ENCODE measurements at places on chromosomes 2 and 18.

DNA sequence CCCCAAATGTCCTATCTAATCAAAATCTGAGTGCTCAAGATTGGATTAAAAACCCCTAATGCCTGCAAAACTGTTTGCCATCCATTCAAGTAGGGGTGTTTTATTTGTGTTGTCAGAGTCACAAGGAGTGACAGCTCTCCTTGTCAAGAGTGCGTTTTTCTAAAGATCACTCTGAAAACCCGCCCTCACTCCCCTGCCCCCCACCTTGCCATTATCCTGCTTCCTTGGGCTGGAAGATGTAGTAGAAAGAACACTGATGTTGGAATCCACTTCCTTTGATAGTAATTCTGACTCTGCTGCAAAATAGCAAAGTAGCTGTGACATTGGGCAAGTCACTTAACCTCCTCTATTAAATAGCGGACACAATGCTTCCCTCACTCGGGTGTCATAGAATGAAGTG, 155.6 kb downstream of the TSN start:
- no peak for DNase-seq

GRCh38 chr18:10524507-10525370, 1.1 kb upstream of the NAPG start:
- DNase-seq, result peak; percentile 65

DNA sequence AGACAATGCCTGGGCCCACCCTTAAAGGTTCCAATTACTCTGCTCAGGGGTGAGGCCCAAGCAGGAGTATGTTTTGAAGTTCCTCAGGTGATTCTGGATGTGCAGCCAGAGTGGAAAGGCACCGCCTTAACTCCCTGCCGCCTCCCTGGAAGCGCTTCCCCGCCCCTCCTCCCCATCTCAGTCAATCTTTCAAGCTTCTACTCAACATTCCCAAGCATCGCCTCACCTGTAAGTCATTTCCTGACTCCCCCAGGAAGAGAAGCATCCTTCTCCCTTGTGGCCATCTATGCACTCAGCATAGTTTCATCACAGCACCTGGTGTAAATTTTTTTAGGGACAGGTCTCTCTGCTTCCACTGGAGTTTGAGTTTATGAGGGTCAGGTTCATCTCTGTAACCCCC, 67.5 kb downstream of the MYL12B start:
- DNase-seq, result peak; percentile 39

DNA sequence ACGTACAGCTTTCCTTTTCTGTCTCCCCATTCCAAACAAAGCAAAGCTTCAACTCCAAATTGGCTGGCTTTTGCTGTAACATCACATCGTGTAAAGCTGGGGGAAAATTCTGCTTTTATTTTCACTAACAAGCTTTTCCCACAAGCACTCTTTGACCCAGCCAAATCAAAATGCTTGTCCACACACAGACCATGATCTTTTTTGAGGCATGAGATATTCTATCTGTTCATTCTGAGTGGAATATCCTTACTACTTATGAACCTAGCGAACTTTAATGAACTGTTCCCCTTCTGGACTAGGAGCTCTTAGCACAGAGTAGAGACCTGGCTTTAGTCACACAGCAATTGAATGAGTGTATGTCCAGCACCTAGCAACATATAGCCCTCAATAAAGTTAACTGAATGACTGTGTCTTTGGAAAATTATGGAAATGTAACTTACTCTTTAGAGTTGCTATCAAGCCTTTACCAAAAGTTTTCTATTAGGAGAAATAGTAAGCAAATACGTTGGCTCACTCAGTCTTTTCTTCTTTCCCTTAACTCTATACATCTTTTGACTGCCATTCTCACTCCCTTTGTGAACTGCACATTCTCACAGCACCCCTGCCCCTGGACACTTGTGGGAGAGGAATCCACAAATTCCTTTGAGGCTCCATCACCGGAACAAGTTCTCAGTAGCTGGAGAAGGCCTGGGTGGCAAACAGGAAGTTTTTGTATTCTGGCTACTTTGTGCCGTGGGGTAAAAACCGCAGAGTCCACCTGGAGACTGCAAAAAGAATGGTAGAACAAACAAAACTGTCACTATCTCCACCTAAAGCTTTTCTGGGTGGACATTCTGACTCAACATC, 1.3 kb upstream of the UBE2E3 start:
- peak; percentile 80 for DNase-seq

DNA sequence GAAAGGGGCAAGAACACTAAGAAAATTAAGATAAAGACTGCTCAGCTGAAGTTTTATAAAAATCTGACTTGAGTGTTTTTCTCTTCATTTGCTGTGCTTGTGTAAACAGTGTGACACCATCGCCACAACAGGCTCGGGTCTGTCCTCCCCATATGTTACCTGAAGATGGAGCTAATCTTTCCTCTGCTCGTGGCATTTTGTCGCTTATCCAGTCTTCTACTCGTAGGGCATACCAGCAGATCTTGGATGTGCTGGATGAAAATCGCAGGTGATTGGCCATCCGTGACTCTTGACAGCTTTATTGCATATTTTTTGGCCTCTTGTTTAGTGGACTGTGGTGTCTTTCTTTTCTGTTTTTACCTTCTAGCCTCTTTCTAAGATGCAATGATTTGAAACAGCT, 22.1 kb downstream of the MFF start:
- DNase-seq, result no peak

DNA sequence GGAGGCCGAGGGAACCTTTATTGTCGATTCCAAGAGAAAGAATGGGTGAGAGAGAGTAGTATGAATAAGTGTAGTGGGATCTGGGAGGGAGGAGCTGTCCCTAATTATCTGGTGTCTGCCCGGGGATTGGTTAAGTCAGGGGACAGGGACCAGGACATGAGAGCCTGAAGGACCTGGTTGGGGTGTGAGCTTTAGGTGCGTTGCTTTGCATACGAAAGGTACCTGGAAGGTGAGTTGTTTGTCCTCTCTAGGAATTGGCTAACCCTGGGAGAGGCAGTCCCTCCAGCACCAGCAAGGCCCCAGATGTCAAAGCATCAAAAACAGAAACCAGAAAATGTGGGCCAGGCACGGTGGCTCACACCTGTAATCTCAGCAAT, 48.1 kb upstream of the RPL31 start:
- no peak for DNase-seq

GRCh38 chr18:1619507-1619906, 714.8 kb downstream of the ADCYAP1 start:
- DNase-seq, result no peak

DNA sequence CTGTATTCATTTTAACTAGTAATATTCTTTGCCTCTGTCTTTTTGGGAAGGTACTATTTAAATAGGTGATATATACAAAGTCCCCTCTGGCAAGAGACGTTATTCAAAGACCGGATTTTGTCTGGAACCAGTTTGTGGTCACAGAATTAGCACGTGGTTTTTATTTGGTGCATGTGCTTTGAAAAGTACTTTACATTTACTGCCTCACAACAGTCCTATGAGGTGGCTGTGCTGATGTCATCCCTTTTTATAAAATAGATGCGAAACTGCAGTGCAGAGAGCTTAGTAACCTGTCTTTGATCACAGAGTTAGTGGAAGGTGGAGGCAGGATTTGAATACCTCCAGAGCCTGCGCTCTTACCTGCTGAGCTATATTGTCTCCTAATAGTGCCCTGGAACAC, 4.0 kb downstream of the LPIN1 start:
- DNase-seq, result peak; percentile 35

DNA sequence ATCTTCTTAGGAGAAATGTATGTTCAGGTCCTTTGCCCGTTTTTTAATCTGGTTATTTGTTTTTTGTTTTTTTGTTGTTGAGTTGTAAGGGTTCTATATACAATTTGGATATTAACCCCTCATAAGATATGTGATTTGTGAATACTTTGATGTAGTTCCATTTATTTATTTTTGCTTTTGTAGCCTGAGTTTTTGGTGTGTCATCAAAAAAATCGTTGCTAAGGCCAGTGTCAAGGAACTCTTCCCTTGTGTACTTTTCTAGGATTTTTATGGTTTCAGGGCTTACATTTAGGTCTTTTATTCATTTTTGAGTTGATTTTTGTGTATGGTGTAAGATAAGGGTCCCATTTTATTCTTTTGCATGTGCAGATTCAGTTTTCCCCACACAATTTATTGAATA, 372.6 kb downstream of the PLCL1 start:
- no peak for DNase-seq

DNA sequence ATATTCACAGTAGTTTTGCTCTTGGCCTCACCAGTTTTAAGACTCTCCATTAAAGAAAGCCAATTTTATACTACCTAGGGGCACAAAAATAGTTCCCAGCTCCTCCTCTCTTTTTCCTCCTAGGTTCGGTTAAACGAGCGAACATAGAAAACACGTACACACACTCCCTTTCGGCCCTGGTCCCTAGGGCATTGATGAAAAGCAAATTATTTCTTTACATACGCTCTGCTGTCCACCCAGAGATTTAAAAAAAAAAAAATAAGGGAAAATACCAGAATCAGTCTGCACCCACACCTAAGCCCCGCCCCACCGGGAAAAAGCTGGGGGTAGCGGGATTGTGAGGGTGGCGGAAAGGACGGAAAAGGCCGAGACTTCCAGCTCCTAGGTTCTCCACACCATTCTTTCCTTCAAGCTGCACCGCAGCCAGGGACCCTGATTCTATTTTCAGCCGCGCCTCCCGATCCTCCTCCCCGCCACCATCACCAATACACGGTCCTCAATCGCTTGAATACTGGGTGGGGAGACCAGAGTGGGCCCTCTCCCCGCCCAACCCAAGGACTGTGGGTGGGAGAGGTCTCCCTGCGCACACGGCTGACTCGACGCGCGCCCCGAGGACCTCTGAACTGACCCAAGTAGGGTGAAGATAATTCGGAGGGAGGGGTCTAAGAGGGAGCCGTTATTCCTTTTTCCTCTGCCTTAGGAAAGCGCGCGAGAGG, 769 bp downstream of the ATF2 start:
- DNase-seq, result peak; percentile 50

DNA sequence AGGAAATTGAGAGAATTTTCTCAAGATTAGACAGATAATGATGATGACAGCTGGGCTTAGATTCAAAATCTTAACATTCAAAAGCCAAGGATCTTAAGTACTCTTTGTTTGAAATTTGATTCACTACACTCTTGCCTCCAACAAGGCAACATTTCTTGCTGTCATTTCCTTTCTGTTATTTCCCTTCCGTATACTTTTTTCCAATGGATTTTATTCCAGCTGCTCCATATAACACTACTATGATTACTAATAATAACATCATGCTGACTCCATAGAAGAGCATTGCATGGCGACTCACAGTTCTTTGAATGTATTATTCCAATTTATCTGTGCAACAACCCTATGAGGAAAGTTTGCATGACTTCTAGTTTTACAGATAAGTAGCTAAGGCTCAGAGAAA, 33.9 kb upstream of the CCDC102B start:
- peak; percentile 56 for DNase-seq

DNA sequence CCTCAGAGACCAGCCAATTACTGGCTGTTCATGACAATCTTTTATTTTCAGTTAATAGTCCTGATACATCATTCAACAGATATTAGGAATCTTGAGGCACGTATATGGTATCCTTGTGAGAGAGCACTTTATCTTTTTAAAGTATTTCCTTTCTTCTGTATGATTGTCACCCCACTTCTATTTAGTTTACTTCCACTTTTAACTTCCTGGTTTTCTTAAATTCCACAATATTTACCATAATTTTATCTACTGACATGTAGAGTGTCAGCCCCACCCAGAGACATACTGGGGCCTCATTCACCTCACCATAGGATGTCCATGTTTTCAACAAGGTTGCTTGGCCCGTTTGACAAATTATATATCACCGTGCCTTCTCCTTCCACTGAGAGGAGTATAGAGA, 182.9 kb upstream of the ID2 start:
- no peak for DNase-seq

- DNase-seq, result no peak
These were observed 6.5 kb upstream of the SMAD2 start for GRCh38 chr18:47936952-47937351.

GRCh38 chr2:42092084-42092996, 44.5 kb downstream of the PKDCC start:
- no peak for DNase-seq

GRCh38 chr2:238722883-238723282, 125.0 kb upstream of the TWIST2 start:
- no peak for DNase-seq

GRCh38 chr2:151733771-151734672, at the start of gene NEB:
NEB (minus strand) TSS chr2:151734476; CDS start chr2:151733156, 1,320 bp downstream.
- no peak for DNase-seq

DNA sequence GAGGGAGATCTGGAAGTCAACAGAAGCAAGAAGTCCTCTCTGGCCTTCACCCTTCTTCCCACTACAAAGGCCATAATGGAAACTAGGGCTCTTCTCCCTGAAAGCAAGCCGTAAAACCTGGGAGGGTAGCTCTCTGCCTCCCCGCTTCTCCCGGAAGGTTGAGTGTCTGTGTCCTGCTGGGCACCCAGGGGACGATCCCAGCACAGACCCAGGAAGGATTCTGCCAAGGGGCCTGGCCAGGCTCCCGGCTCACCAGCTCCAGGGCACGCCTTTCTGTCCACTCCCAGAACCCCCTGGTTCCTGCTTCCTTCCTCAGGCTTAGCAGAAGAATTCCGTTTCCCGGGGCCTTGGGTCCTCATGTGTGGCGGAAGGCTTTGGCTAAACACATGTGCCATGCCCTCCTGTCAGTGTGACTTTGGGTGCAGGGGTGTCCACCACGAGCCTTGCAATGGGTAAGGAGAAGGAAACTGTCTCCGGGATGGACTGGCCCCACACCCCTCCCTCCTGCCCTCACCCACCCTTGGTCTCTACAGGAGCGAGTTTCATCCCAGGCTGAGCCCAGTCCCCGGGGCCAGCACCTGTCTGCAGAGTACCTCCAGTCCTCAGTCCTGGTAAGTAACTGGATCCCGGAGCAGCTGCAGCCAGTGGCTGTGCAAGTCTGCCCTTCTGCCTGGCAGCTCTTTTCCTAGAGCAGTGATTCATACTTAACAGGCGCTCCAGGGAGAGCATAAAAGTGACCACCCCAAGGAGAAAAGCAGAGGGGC, 135.8 kb downstream of the TPO start:
- no peak for DNase-seq

DNA sequence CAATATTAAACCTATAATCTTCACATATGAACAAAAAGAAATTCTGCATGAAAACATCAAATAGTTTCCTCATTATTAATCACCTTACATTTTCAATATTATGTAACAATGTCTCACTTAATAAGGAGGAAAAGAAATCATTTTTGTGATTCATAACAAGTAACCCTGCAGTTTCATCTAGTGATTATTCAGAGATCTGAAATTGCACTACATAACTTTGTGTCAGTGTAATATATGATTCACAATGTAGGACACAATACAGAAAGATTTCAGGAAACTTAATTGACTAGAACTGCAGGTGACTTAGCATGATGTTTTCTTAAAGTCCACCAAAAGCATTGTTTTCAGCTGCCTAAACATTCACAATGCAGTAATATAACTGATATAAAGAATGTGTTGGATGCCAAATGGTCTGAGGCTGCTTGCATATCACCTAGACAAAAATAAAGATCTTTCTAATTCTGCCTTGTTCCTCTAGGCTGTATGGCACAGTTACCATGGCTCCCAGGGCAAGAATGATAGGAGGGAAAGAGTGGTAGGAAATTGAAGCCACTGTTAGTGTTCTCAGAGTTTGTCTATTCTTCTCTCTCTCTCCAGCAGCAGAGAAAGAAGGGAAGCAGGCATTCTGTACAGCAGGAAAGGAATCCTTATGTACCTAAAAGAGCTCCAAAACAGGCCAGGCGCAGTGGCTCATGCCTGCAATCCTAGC, 366.6 kb downstream of the FSIP2 start:
- no peak for DNase-seq
